Activated naive CD4-positive, alpha-beta T cell (primary cell): ENCODE measurements at places on chromosomes 11 and 22.

DNA sequence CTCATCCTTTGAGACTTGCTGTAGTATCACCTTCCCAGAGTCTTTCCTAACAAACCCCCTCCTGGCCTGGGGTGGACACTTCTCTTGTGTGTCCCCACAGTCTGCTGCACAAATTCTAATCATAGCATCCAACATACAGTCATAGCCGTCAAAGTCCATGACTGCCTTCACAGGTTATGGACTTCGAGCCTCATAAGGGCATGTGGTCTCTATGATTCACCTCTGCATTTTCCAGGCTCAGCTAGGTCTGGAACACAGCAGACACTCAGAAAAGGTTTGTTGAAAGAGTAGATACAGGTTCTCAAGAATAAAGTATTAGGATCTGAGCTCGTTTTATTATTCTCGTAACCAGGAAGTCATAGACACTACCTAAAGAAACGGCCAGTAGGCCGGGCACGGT, 13.2 kb upstream of the SCUBE2 start:
- DNase-seq = no peak

DNA sequence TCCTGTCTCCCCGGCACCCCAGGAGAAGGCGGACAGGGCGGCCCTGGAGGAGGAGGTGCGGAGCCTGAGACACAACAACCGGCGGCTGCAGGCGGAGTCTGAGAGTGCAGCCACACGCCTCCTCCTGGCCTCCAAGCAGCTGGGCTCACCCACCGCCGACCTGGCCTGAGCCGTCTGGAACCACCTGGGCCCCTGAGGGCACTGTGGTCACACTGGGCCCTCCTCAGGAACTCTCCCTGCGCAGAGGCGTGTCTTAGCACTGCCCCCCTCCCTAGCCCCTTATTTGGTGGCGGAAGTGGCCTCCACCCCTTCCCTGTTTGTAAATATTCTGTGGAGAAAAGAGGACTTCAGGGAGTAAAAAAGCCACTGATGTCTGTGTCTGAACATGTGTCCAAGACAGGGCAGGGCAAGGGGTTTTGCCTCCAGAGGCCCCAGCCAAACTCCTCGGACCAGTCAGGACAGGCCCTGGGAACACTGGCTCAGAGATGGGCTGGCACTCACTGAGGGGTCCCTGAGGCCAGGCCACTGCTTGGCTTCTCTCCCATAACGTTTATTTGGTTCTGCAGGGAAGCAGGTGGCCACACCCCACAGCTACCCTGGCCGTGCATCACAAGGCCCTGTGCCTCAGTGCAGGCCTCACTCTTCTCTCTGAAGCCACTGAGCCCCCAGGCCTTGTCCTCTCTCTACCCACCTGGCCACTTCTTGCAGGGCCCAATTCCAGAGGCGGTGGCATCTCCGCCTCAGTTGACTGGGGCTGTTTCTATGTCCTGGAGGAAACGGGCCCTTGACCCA, 12.0 kb downstream of the RELA start:
- no peak for DNase-seq

GRCh38 chr11:12266132-12266531, 111.2 kb upstream of the PARVA start:
- no peak for DNase-seq

GRCh38 chr22:40397396-40397795, 27.0 kb downstream of the SGSM3 start:
- DNase-seq = no peak

GRCh38 chr11:15826826-15827225, 529.5 kb downstream of the SOX6 start:
- DNase-seq = no peak

GRCh38 chr22:22746963-22747933, 102.8 kb downstream of the GGTLC2 start:
- DNase-seq = no peak

DNA sequence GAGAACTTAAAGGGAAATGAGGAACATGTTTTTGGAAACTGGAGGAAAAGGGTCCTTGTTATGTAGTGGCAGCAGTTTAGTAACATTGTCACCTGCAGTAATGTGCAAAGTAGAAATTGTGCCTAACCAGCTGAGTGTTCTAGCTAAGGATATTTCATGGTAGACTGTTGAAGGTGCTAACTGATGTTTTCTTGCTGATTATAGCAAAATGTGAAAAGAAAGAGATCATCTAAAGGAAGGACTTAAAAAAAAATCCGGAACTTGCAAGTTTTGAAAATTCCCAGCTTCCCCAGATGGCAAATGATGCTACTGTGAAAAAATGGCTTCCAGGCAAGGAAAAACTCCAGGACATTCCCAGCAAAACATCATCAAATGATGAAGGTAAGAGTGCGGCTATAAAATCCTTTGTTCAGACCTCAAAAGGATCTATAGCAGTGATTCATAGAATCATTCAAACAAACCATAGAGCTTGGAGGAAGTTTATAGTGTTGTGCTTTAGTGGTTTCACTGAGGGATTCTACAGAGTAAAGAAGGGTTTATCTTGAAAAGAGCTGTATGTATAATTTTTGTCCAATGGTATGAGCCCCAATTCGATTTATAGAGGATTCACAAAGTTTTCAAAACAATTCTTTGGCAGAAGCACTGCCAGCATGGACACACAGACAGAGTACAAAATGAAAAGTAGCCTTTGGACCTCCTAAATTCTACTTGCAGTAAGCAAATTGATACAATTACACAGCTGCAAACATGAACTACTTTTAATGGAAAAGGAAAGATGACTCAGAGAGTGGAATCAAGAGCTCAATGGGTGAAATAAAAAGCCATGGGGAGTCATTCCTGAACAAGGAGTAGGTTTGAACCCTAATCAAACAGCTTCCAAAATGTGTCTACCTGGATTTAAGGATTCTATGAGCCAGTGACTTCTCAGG, 4.3 kb upstream of the TRIM44 start:
- DNase-seq = no peak

GRCh38 chr22:19812910-19813309, 41.8 kb downstream of the GNB1L start:
- DNase-seq = no peak

DNA sequence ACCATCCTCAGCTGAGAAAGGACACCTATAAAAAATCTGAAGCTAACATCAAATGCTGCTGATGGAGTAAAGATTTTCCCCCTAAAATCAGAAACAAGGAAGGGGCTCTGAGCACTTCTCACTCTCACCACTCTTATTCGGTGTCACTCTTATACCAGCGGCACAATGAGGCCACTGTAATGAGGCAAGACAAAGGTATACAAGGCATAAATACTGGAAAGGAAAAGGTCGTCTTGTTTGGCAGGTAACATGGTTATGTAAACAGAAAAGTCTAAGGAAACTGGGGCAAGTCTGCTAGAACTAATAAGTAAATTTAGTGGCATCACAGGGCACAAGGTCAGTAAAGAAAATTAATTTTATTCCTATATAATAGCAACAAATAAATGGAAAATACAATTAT, 8.1 kb upstream of the MOB2 start:
- DNase-seq = no peak

DNA sequence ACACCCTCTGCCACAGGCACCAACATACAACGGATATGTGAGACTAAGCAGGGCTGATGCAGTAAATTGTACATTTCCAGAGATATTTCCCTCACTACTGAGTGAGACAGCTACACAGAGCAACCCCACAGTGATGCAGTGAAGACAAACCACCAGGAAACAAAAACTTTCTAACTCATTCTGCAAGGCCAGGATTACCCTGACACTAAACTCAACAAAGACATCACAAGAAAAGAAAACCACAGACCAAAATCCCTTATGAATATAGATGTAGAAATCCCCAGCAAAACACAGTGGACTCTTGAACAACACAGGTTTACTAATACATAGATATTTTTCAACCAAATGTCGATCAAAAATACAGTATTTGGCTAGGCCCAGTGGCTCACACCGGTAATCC, 1.5 kb upstream of the SLC7A4 start:
- no peak for DNase-seq

DNA sequence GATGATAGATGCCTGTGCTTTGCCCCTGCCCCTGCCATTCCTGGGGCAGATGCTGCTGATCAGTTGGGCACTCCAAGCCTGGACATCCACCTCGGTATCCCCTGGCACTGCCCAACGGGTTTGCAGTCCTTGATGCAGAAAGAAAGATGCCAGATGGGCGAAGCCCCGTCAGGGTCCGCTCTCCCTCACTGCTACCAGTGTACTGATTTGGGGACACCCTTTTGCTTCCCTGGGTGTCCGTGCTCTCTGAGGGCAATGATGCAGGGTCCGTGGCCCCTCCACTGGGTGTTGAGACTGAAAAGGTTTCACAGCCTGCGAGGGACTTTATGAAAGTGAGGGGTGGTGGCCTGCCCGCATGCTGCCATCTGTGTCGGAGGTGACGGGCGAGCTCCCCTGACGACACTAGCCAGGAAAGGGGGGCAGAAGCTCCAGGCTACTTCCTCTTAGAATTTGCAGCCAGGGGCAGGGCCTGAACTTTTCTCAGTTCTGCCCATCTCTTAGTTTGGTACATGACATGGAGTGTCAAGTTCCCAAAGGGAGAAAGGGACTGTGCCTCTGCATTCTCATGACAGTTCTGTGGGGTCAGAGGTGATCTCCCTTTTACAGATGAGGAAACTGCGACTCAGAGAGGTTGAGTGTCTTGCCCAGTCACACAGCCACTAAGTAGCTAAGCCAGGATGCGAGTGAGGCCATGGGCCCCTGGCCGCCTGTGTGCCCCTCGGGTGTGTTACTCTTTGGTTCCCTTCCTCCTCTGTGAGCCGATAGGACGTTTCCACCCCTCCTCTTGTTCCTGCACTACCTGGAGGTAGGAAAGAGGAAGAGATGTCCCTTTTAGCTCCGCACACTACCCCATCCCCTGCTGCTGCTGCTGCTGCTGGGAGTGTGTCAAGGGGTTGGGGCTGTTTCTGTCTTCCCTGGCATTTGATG, 96.6 kb downstream of the BCR start:
- no peak for DNase-seq

DNA sequence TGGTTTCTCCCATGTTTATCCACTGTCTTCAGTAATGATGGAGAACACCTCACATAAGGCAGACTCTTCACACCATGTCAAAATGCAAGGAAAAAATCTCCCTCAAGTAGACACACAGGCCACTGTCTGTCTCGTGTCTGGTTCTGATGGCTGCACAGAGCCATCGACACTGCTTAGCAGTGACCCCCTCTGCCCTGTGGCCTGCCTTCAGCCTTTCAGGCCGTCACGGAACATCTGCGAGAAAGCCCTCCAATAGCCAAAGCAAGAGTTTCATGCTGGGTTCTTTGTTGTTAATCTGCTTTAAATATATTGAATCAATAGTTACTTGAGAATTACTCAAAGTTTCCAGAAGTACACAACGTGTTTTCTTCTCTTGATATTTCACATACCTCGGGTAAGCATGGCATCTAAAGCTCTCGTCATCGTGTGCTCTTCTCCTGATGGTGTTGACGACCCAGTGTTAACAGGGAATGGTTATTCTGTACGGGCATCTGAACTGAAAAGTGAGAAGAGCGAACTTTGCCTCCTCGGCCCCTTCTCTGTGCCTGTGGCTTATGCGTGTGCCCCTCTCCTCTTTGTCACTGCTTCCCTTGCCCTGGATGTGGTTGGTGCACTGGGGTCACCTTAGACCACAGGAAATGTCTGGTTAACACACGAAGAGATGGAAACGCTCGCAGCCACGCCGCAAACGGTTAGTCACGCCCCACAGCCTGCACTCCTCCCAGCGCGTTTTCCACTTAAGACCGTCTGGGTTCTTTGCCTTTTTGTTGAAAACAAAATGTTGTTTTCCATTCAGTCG, 33.4 kb upstream of the CTTN start:
- DNase-seq = no peak

DNA sequence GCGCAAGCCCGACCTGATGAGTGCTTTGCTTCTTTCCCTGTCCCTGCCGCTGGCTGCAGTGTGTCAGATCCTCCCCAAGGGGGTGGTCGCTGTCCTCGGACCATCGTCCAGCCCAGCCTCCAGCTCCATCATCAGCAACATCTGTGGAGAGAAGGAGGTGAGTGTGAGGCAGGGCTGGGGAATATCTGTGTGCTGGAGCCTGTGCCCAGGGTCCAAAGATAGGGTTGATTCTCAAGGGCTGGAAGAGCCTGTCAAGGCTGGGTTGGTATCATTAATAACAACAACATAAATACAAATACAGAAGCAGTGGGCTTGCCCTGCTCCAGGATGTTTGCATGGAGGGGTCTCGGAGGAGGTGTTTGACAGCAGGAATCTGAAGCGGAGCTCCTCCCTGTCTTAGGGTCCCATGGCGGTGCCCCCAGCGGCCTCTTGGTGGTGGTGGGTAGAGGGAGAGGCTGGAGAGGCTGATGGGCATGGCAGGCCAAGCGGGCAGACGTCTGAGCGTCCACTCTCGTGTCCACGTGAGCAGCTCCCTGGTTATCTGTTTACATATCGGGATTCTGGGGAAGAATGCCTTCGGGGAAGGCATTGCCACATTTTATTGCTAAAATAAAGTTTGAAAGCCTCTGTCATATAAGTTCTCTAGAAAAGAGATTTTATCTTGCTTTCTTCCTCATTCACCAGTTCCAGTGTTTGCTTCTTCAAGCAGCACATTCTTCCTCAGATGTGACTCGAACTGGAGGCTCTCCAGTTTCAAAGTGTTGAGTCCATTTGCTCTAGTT, 208.4 kb upstream of the TBCEL start:
- no peak for DNase-seq

DNA sequence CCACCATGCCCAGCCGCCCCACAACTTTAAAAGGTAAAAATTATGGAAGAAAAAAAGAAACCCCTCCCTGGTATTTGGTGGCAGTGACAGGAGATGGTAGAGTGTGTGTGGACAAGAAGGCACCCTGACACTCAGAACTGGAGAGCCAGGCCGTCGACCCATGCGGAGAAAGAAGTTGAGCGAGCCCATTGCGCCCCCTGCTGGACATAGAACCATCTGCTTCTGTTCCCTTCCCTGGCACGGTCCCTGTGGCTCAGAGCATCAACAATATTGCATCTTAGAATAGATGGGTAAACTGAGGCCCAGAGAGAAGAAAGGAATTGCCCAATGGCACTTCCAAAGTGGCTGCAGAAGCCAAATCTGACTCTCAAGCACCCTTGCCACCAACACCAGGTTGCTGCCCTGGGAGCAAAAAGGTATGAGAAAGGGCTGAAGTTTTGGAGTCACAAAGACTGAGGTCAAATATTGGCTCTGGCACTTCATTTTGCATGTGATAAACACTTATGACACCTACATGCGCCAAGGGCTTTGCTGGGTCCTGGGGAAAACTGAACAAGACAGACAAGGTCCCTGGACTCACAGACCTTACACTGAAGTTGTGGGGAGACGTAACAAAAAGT, 8.6 kb downstream of the MRPL11 start:
- DNase-seq = peak; percentile 47

GRCh38 chr11:92880381-92880780, 89.1 kb upstream of the MTNR1B start:
- DNase-seq = no peak
